Gastrocnemius medialis (tissue), 4 donors: ENCODE measurements at places on chromosomes 7 and 10. TPM values are rescaled to one million over a fixed set of nuclear protein-coding genes. Genes with fewer than 3 reads are reported as not detected.

Gene MXI1
- 49.7 TPM for total RNA-seq

Gene PRPS1L1
- not detected for total RNA-seq

Gene BMI1
- total RNA-seq = 22.4 TPM

Gene CYP26C1
- not detected for total RNA-seq

Gene OPN4
- 0.13 TPM for total RNA-seq

Gene NKX1-2
- total RNA-seq = not detected

Gene OR2A42
- total RNA-seq = not detected

Gene SPACDR
- 0.29 TPM for total RNA-seq

Gene SSC4D
- total RNA-seq = 0.68 TPM

Gene TWIST1
- total RNA-seq = not detected

Gene EPHA1
- not detected for total RNA-seq

Gene NUTM2E
- not detected for total RNA-seq

Gene C10orf105
- total RNA-seq = not detected

Gene CD36
- total RNA-seq = 346 TPM

Gene PRKCQ
- 46.6 TPM for total RNA-seq

Gene MARCHF5
- 24.4 TPM for total RNA-seq

Gene LIPN
- total RNA-seq = not detected

Gene PON1
- not detected for total RNA-seq

Gene SLC16A12
- 1.2 TPM for total RNA-seq

Gene FBXL13
- not detected for total RNA-seq

Gene C10orf53
- not detected for total RNA-seq

Gene C7orf25
- total RNA-seq = 13.5 TPM

Gene FAM131B
- total RNA-seq = 1.2 TPM

Gene ANXA8L1
- total RNA-seq = not detected

Gene AGAP9
- 1.0 TPM for total RNA-seq

Gene RGS10
- total RNA-seq = 3.0 TPM

Gene HABP2
- 0.60 TPM for total RNA-seq

Gene SPDYE11
- total RNA-seq = not detected

Gene RBM33
- total RNA-seq = 28.8 TPM

Gene CAPZA2
- total RNA-seq = 158 TPM

Gene TRPV6
- not detected for total RNA-seq

Gene OGDH
- total RNA-seq = 377 TPM

Gene AQP1
- total RNA-seq = 149 TPM

Gene GSTO2
- 1.4 TPM for total RNA-seq

Gene CLCN1
- total RNA-seq = 0.92 TPM

Gene ZKSCAN5
- total RNA-seq = 12.3 TPM

Gene DLX6
- total RNA-seq = not detected

Gene PDCD4
- total RNA-seq = 15.6 TPM
